Stimulated activated CD4-positive, alpha-beta T cell treated with anti-CD3 and anti-CD28 coated beads, TNF-alpha, amount 100 ng/mL, for 24 hours (primary cell): ENCODE measurements at places on chromosomes 5 and 9.

DNA sequence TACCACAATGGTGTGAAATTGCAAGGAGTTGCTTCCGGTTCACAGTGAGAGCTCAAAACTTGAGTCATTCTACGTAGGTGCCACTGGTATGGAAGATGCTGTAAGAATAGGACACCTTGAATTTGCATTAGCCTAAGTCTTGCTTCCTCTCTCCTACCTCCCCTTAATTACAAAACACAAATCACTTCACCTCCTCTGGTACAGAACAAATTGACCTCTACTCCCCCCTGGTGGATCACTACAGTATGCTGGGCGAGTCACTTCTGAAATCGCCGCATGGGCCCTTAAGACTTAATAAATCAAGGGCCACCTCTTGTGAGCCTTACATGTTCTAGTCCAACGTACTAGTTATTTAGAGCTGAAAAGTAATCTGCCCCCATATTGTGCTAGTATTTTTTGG, 145.3 kb upstream of the SMARCA2 start:
- no peak for DNase-seq

DNA sequence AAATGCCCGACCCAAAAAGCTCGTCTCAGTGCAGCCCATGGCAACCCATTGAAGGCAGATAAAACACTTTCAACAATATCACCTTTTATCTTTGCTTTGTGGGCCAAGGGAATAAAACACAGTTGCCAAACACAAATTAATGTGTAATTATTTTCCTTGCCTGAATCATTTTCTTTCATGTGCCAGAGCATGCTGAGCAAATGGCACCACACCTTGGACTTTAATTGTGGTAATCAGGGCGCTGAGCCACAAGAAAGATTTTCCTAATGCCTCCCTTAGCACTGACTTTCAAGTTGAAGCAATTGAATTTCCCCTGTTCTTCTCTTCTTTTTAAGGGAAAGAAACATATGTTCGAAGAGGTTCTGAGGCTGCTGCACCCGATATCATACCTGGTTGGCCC, 297.1 kb upstream of the MSX2 start:
- DNase-seq, result no peak

DNA sequence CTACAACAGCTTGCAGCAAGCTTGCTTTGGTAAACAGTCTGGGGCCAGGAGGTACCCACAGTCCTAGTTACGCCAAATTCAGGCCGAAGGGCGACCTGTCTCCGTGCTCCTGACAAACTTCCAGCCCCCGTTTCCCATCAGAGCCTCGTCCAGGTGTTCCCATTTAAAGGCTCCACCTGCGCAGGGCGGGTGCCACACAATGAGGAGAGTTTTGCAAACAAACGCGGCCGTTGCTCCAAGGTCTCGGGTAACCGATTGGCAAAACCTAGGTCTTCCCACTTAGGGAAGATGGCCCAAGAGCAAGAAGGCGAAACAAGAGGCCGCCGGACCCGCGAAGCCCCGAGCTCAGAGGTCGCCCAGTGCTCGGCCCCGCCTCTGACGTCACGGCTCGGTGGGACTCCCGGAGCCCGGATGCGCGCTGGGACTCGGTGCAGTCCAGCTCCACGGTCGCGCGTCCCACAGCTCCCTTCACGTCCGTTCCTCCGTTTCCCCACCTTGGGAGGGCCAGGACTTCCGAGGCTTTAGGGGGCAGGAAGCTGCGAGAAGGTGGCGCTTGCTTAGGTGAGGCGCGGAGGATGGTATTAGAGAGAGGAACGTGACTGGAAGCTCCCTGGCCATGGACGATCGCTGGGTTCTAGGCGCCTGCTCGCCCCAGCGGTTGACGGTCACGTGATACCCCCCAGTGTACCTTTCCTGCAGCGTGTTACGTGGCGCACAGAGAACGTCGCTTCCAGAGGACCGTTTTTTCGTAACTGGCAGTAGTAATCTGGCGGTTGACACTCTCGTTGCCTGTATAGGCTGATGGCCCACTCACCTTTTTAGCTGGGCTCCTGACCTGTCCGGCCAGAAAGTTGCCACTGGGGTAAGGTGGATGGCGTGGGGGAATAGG, 41.8 kb upstream of the KDM4C start:
- peak; percentile 72 for DNase-seq

DNA sequence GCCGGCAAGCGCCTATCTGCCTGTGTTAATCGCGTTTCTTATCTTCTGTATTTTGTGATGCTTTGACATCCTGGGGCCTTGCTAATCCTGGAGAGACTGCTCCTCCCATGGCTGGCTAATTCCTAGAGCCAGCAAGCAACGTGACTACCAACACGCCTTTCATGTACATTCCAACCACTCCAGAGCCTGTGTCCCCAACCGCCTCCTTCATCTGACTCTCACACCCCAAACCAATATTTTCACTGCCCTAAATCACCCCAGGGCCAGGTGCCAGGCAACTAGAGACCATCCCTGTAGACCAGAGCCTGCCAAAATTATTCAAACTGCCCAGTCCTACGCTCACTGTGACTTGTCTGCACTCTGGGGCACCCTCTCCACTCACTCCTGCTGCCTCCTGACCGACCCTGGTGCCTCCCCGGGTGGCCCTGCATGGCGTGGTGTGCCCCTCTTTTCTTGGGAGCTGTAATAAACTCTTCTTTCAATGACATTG, 50.5 kb upstream of the COL5A1 start:
- DNase-seq, result no peak

DNA sequence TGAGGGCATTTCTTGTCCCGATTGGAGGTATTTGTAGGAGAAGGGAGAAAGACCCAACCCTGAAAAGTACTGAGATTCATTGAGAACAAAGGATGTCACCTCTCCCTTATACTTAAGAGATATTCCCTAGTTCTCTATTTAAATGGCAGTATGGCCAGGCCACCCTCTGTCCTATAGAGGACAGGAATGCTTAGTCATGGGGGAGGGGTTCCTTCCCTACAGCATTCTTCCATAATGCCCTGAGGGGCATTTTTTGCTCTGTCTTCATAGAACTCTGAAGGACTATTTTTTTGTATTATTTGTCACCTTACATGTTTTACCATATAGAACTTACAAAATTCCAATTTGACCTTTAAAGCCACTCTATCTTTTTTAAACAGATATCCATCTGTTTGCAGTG, 176.3 kb downstream of the TMEM161B start:
- no peak for DNase-seq

GRCh38 chr5:143119291-143119769, 284.2 kb downstream of the NR3C1 start:
- no peak for DNase-seq
